Keratinocyte (primary cell): ENCODE measurements at places on chromosomes 2 and 18. TPM values are rescaled to one million over a fixed set of nuclear protein-coding genes. Genes with fewer than 3 reads are reported as not detected.

DNA sequence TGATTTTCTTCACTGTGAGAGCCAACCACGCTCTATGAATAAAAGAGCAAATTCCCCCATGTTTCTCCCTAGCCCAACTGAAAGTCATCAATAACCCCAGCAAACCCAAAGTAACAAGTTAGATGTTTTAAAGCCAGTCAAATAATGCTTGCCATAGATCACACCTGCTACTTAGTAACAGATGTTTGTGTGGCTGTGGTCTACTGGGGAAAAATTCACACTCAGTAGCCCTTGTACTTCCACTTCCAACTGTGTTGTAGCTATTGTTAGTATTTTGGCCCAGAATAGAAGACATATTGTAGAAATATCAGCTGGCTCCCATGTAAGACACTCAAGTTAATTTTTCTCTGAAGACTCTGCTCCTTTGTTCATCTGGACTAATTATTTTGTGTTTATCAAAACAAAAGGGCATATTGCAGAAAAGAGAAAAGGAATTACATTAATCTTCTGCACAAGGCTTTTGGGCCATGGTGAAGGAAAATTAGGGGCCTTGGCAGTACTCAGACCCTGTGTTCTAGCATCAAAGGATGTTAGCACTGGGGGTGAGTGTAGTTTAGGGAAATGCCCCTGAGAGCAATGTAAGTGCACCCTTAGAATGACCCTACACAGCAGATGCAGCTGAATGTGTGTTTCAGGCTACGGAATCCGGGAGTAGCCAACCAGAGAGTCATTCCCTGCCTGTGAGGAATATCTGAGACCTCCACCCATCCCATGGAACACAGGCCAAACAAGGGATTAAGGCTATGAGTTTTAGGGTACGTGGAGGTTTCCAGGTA is 521.9 kb downstream of the EPHA4 start:
- H3K4me3 ChIP-seq, result no peak overlapping the region
- H3K4me1 ChIP-seq, result no peaks in the 10 kb centered on the region
- DNase-seq, result no peak
- H3K27ac ChIP-seq, result no peak overlapping the region
- H3K36me3 ChIP-seq, result no peaks in the 10 kb centered on the region

- no peaks in the 10 kb centered on the region for H3K4me1 ChIP-seq
- H3K27me3 ChIP-seq, result no peaks in the 10 kb centered on the region
- no peak overlapping the region for H3K4me3 ChIP-seq
- no peak for DNase-seq
- H3K27ac ChIP-seq, result no peak overlapping the region
- no peaks in the 10 kb centered on the region for H3K36me3 ChIP-seq
Measured at GRCh38 chr2:221724631-221725203, 152.6 kb upstream of the EPHA4 start.

- H3K27ac ChIP-seq, result no peak overlapping the region
- peaks cover 32% of the 10 kb centered on the region for H3K27me3 ChIP-seq
- DNase-seq, result no peak
- no peak overlapping the region for H3K4me3 ChIP-seq
- peaks cover 7% of the 10 kb centered on the region for H3K4me1 ChIP-seq
- H3K36me3 ChIP-seq, result no peaks in the 10 kb centered on the region
Measured at GRCh38 chr2:238924796-238925195, 76.9 kb downstream of the TWIST2 start.

- DNase-seq, result no peak
- H3K27me3 ChIP-seq, result no peaks in the 10 kb centered on the region
- no peak overlapping the region for H3K27ac ChIP-seq
- H3K4me1 ChIP-seq, result no peaks in the 10 kb centered on the region
- no peak overlapping the region for H3K4me3 ChIP-seq
Measured at GRCh38 chr18:11251229-11251890, 102.0 kb upstream of the PIEZO2 start.

Gene GALNT1
- 48.1 to 69.4 TPM (median 48.2 TPM) in 3 replicates for polyA plus RNA-seq

Gene SLC5A7
- polyA plus RNA-seq, result not detected in 3 replicates
